ENCODE measurements at places on chromosomes 7 and 10.

DNA sequence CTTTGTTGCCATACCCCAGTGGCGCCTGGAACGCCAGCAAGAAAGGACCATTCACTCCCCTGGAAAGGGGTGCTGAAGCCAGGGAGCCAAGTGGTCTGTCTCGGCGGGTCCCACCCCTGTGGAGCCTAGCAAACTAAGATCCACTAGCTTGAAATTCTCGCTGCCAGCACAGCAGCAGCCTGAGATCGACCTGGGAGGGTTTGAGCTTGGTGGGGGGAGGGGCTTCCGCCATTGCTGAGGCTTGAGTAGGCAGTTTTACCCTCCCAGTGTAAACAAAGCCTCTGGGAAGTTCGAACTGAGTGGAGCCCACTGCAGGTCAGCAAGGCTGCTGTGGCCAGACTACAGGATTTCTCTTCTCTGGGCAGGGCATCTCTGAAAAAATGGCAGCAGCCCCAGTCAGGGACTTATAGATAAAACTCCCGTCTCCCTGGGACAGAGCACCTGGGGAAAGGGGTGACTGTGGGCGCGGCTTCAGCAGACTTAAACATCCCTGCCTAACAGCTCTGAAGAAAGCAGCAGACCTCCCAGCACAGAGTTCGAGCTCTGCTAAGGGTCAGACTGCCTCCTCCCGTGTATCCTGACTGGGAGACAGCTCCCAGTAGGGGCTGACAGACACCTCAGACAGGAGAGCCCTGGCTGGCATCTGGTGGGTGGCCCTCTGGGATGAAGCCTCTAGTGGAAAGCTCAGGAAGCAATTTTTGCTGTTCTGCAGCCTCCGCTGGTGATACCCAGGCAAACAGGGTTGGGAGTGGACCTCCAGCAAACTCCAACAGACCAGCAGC lies 281.1 kb upstream of the SP4 start:
- no peak for DNase-seq

DNA sequence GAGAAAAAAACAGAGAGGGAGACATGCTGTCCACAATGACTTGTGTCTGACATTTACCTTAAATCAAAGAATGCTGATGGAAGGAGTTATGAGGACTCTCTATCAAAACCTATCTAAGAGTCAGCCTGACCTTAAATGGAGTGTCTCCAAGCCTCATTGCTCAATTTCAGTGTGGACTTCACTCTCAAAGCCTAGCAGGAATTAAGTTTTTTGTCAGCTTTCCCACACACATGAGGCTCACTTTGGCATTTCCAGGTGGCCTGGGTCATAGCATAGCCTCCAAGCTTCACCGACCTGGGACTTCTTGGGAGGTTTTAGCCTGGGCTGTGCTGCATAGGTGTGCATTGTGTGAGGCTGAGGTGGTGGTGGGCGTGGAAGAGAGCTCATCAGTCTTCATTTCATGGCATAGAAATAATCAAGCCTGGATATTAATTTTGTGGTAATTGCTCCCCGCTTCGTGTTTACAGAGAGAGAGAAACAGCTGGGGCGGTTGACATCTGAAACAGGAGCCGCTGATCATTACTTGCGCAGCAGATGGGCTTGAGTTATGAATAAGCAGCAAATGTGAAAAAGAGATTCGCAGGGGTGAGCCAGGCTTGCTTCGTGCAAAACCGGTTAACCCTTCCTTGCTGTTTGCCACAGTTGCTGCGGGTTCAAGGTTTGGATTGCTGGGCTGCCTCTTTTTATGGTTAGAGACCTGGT lies 647.8 kb downstream of the INHBA start:
- no peak for DNase-seq

- no peak for DNase-seq
These were observed 398.9 kb downstream of the ADRA2A start for GRCh38 chr10:111475720-111476119.

DNA sequence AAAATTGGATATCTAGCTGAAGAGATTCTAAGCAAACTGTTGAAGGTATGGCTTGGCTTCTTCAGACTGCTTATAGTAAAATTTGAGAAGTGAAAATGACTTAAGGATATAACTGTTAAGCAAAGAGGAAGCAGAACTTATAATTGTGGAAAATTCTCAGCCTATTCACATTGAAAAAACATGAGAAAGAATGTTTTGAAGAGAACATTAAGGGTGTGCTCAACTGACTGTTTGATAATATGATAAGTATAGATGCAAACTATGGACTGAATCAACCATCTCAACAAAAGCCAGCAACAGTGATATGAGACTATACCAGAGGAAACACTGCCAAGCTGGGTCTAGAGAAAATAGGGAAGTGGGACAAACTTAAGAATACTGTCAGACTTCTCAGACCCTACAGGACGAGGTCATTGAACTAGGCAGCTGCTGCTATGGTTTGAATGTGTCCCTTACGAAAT lies 133.1 kb upstream of the PPP1R3A start:
- DNase-seq = no peak

DNA sequence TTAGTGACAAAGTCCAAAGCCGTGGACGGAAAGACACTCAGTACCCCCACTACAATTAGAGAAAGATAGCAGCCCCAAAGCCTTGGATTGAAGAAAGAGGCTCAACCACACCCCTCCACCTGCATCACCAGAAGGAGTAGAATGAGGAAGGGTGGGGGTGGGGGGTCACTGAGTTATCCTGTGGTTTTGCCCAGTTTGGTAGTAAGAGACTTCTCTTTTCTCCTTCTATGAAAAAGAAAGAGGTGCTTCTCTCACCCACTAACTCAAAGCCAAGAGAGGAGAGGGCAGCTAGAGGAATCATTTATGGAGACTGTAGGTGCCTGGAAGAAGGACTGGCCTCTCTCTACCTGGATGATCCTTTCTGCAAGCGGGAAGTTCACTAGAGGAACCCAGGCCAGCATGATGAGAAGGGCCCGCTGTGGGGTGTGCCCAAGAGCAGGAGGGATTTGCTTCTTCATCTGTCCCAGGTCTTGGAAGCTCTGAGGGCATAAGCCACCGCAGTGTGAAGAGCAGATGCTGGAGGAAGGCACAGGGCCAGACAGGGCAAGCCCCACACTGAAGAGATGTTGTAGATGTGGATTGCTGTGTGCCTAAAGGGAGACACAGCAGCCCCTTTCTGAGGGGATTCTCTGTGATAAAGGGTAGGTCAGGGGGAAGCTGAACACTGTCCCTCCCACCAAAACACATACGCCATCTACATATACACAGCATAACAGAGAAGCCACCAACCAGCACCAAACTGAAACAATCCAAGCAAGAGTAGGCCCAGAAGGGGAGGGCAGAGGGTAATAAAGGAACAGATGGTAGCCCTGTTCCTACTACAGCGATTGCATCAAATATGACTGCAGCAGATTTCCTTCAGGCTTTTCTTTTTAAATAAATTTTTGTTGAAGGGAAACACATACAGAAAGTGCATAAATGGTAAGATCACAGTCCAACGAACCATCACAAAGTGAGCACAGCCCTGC lies 25.8 kb upstream of the LANCL2 start:
- DNase-seq = no peak

DNA sequence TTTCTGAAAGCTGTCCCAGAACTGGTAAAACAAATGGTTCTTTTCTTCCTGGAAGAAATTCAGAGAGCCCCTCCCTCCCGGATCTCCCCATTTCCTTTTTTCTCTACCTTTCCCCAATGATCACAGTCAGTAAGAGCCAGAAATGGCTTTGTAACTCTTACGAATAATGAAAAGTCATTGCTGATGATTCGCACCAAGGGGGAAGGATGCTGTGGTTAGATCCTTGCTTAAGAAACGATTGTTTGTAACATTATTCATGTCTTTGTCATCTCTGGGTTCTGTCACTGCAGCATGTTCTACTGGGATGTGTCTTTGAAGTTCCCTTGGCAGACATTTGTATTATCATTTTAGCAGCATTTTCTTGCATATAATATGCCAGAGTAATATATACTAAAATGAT lies 138.9 kb downstream of the CACNB2 start:
- DNase-seq = no peak

Measured in retinal pigment epithelial cell (primary cell).